Natural killer cell (primary cell): ENCODE measurements at places on chromosomes 7 and 10.

- no peaks in the 10 kb centered on the region for H3K36me3 ChIP-seq
- H3K27me3 ChIP-seq: no peaks in the 10 kb centered on the region
- H3K4me3 ChIP-seq: no peak overlapping the region
- no peaks in the 10 kb centered on the region for H3K4me1 ChIP-seq
- H3K27ac ChIP-seq: no peak overlapping the region
These were observed 13.3 kb upstream of the SYPL1 start for GRCh38 chr7:106125417-106125816.

DNA sequence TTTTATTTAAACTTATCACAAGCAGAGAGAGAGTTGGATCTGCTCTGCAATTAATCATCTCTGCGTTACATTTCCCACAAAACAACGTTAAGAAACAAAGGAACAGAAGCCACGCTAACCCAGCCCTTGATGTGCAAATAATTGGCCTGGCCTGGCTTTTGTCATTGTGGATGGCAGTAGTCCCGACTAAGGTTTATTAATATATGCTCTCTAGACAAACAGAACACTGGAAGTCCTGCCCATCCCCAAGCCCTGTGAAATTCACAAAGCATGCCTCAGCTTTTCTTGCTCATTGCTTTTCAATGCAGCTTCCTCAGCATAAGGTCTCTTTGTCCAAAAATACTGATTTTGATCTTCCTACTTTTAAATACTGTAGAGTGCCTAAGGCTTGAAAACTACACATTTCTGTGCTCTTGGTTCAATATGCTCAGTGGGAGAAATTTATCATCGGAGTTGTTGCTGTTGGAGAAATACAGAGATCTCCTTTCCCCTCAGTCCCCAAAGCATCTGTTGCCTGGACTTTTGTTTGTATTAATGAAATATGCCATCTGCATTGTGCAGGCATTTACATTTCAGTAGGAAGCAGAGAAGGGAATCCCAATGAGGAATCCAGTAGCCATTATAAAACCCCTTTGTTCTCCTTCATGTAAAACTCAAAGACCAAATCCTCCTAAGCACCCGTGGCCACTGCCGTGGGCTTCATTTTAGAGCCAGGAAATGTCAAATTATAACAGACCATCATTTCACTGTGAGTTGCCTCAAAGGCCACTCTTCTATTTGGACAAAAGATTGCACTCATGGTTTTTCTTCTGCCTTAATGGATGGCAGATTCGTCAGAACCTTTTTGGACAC, 61.1 kb downstream of the SORCS1 start:
- H3K4me1 ChIP-seq: no peaks in the 10 kb centered on the region
- no peak for DNase-seq
- H3K27ac ChIP-seq: no peak overlapping the region
- no peaks in the 10 kb centered on the region for H3K36me3 ChIP-seq
- no peak overlapping the region for H3K4me3 ChIP-seq

- H3K4me1 ChIP-seq: peaks cover 8% of the 10 kb centered on the region
- no peak overlapping the region for H3K27ac ChIP-seq
- no peaks in the 10 kb centered on the region for H3K27me3 ChIP-seq
- no peak for DNase-seq
- peaks cover 35% of the 10 kb centered on the region for H3K36me3 ChIP-seq
These were observed 86.6 kb downstream of the BTAF1 start for GRCh38 chr10:92010047-92010735.

DNA sequence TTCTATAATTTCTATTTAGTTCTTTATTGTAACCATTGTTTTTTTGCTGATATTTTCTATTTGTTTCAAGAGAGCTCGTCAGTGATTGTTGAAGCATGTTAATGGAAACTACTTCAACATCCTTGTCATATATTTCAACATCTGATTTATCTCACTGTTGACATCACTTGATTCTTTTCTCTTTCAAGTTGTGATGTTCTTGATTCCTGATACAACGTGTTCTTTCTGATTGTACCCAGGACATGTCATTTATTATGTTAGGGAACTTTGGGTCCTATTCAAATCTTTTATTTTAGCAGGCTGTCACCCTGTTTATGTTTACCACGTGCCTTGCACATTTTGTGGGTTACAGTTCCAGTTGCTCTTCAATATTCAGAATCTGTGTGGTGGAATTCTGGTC, 79.8 kb upstream of the RSU1 start:
- no peak overlapping the region for H3K27ac ChIP-seq
- H3K27me3 ChIP-seq: no peaks in the 10 kb centered on the region
- no peaks in the 10 kb centered on the region for H3K4me1 ChIP-seq
- DNase-seq: no peak

GRCh38 chr10:79023240-79024162, 45.3 kb upstream of the ZMIZ1 start:
- H3K27ac ChIP-seq: no peak overlapping the region
- H3K4me1 ChIP-seq: peaks cover 45% of the 10 kb centered on the region
- DNase-seq: no peak
- H3K27me3 ChIP-seq: no peaks in the 10 kb centered on the region

GRCh38 chr10:74888962-74889661, 62.7 kb downstream of the KAT6B start:
- no peaks in the 10 kb centered on the region for H3K27me3 ChIP-seq
- no peak overlapping the region for H3K4me3 ChIP-seq
- no peak for DNase-seq
- no peaks in the 10 kb centered on the region for H3K36me3 ChIP-seq

- no peaks in the 10 kb centered on the region for H3K4me1 ChIP-seq
- no peak overlapping the region for H3K27ac ChIP-seq
- H3K36me3 ChIP-seq: no peaks in the 10 kb centered on the region
- no peak overlapping the region for H3K4me3 ChIP-seq
- DNase-seq: no peak
- no peaks in the 10 kb centered on the region for H3K27me3 ChIP-seq
These were observed 71.4 kb upstream of the BTBD16 start for GRCh38 chr10:122199689-122200088.

GRCh38 chr7:157888579-157888978, 551.8 kb downstream of the DNAJB6 start:
- H3K4me3 ChIP-seq: no peak overlapping the region
- H3K4me1 ChIP-seq: no peaks in the 10 kb centered on the region

DNA sequence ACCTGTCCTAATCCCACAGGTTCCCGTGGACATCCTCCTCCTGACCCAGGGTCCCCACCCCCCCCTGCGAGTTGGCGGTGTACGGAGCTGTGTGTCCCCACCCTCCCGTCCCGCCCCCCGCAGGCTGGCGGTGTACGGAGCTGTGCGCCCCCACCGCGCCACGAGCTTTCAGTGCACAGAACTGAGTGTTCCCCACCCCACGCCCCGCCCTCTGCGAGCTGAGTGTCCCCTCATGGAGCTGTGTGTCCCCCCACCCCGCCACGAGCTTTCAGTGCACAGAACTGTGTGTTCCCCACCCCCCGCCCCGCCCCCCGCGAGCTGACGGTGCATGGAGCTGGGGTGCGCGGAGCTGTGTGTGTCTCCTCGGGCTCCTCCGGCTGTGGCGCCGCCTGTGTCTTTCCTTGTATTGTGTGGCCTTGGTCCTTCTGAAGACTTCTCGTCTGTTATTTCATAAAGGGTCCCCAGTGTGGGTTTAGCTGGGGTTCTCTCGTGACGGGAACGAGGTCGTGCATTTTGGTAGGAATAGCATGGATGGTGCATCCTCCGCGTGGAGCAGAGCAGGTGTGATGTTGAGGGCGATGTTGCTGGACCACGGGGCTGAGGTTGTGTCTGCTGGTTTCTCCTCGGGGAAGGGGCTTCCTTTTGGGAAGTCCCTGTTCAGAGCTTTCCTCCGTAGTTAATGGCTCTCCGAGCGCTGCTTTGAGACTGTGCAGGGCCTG, 18.0 kb upstream of the JAKMIP3 start:
- H3K27ac ChIP-seq: no peak overlapping the region
- no peak overlapping the region for H3K4me3 ChIP-seq
- no peaks in the 10 kb centered on the region for H3K36me3 ChIP-seq
- no peak for DNase-seq
- no peaks in the 10 kb centered on the region for H3K4me1 ChIP-seq
- no peaks in the 10 kb centered on the region for H3K27me3 ChIP-seq

GRCh38 chr10:27312854-27313253, 72.3 kb upstream of the ACBD5 start:
- H3K36me3 ChIP-seq: no peaks in the 10 kb centered on the region
- H3K27ac ChIP-seq: no peak overlapping the region
- H3K27me3 ChIP-seq: peaks cover 2% of the 10 kb centered on the region
- no peak for DNase-seq
- no peak overlapping the region for H3K4me3 ChIP-seq

DNA sequence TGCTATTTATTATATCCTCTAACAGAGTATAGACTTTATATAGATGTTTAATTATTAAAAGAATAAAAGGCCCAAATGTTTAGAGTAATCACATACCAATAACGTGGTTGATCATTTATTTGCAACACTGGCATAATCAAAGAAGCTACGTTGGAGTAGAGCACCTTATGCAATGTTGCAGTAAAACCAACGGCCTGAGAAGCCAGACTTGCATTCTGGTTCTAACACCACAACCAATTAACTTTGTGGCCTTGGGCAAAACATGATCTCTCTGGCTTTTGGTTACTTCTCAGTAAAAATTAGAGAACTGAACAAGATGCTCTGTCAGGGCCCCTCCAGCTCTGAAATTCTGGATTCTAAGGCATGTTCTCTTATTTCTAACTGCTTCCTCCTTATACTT, 476.2 kb downstream of the GRM8 start:
- no peaks in the 10 kb centered on the region for H3K27me3 ChIP-seq
- no peak for DNase-seq
- no peak overlapping the region for H3K27ac ChIP-seq
- no peaks in the 10 kb centered on the region for H3K4me1 ChIP-seq

- peaks cover 31% of the 10 kb centered on the region for H3K36me3 ChIP-seq
- no peaks in the 10 kb centered on the region for H3K27me3 ChIP-seq
- no peak overlapping the region for H3K27ac ChIP-seq
- no peak overlapping the region for H3K4me3 ChIP-seq
These were observed 39.6 kb downstream of the BZW2 start for GRCh38 chr7:16685535-16685934.

GRCh38 chr7:41472427-41473125, 230.3 kb downstream of the INHBA start:
- H3K36me3 ChIP-seq: no peaks in the 10 kb centered on the region
- H3K27ac ChIP-seq: no peak overlapping the region
- no peak for DNase-seq

GRCh38 chr10:43873717-43874116, 225.0 kb upstream of the ZNF32 start:
- H3K27me3 ChIP-seq: no peaks in the 10 kb centered on the region
- no peaks in the 10 kb centered on the region for H3K4me1 ChIP-seq
- H3K36me3 ChIP-seq: no peaks in the 10 kb centered on the region

DNA sequence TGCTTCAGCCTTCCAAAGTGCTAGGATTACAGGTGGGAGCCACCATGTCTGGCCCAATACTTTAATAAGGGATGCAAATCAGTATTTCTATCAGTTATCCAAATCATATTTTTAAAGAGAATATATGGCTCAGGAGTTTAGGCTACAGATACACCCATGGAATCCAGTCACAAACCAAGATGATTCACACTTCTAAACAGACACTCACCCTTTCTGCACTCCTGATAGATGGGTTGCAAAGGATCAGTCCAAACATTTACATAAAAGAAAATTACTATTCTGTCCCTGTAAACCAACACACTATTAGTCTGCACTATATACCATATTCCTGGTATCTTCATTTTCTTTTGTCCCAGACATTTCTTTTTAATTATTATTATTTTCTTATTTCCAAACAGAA, 2.2 kb downstream of the MORN4 start:
- H3K4me1 ChIP-seq: peaks cover 12% of the 10 kb centered on the region
- H3K27ac ChIP-seq: no peak overlapping the region
- no peak for DNase-seq
- no peak overlapping the region for H3K4me3 ChIP-seq

GRCh38 chr7:41629711-41630111, 73.2 kb downstream of the INHBA start:
- H3K27ac ChIP-seq: no peak overlapping the region
- no peaks in the 10 kb centered on the region for H3K36me3 ChIP-seq
- H3K27me3 ChIP-seq: no peaks in the 10 kb centered on the region
- no peaks in the 10 kb centered on the region for H3K4me1 ChIP-seq
- H3K4me3 ChIP-seq: no peak overlapping the region

- no peaks in the 10 kb centered on the region for H3K27me3 ChIP-seq
- no peak overlapping the region for H3K4me3 ChIP-seq
- H3K36me3 ChIP-seq: peaks cover 10% of the 10 kb centered on the region
- no peak for DNase-seq
- H3K4me1 ChIP-seq: no peaks in the 10 kb centered on the region
These were observed 93.0 kb downstream of the BRAF start for GRCh38 chr7:140831724-140832123.
